ENCODE measurements at places on chromosomes 3 and 15.

GRCh38 chr3:100891033-100891432, 102.2 kb downstream of the ABI3BP start:
- no peak for DNase-seq

- no peak for DNase-seq
Measured at GRCh38 chr3:4052706-4053105, 250.5 kb upstream of the SETMAR start.

- no peak for DNase-seq
Measured at GRCh38 chr3:68919000-68919399, 13.3 kb downstream of the TAFA4 start.

- no peak for DNase-seq
Measured at GRCh38 chr15:87661454-87662355, 594.8 kb downstream of the NTRK3 start.

- DNase-seq: no peak
Measured at GRCh38 chr3:12139111-12139511, 19.6 kb downstream of the TIMP4 start.

DNA sequence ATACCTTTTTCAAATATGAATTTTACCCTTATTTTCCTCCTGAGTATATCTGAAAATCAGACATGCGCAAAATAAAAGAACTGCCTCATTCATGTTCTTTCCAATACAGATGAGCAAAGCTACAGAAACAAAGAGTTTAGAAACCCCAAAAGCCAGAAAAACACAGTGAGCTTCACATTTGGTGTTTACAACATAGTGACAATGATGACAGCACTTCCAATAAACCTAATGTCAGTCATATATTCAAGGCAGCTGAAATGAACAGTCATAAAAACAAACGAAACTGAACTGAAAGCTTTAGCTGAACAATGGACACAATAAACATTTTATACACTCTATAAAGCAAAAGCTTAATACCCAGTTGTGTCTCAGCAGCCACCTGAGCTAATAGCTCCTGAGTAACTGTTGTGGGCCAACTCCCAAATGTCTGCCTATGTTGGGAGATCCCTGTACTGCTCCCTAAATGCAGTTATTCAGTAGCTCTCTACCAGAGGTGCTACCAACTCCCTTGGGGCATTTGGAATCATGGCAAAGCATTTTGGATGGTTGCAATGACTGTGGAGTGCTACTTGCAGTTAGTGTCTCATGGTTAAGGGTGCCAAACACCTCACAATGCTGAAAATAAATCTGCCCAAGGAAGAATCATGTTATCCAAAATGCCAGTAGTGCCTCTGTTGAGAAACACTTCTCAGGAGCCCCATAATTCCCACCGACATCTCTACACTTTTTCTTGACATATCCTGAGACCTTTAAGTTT, 131.5 kb downstream of the TGFBR2 start:
- DNase-seq: no peak

DNA sequence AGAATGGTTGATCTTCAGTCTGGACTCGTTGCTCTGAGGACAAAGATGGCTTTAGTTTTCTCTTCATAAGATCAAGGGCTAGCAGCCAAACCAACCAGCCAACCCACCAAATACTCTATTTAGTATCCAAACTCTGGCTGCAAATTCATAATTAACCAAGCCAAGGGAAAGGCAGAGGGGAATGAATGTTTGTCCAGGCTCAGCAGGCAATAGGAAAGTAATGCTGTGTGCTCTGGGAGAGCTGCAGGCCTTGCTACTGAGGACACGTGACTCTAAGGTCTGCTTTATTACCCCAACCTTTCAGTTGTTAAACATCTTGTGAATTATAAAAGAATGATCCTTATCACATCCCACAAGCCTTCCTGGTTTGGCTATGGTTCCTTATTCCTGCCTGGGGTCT, 52.3 kb upstream of the GALNT15 start:
- no peak for DNase-seq

- DNase-seq: no peak
Measured at GRCh38 chr3:39207361-39208186, 15.2 kb upstream of the XIRP1 start.

- no peak for DNase-seq
Measured at GRCh38 chr3:88809993-88810392, 297.4 kb upstream of the EPHA3 start.

- DNase-seq: no peak
Measured at GRCh38 chr3:110984456-110985250, 87.0 kb upstream of the NECTIN3 start.

- DNase-seq: no peak
Measured at GRCh38 chr3:175948041-175948440, 1088.9 kb downstream of the NAALADL2 start.

GRCh38 chr15:73081321-73081958, 29.2 kb downstream of the NEO1 start:
- DNase-seq: no peak

DNA sequence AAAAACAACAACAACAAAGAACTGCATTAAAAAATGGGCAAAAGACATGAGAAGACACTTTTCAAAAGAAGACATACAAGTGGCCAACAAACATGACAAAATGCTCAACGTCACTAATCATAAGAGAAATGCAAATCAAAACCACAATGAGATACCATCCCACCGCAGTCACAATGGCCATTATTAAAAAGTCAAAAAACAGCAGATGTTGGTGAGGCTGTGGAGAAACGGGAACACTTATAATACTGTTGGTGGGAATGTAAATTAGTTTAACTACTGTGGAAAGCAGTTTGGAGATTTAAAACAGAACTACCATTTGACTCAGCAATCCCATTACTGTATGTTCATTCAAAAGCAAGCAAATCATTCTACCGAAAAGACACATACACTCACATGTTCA, 15.1 kb downstream of the EIF1B start:
- DNase-seq: no peak

DNA sequence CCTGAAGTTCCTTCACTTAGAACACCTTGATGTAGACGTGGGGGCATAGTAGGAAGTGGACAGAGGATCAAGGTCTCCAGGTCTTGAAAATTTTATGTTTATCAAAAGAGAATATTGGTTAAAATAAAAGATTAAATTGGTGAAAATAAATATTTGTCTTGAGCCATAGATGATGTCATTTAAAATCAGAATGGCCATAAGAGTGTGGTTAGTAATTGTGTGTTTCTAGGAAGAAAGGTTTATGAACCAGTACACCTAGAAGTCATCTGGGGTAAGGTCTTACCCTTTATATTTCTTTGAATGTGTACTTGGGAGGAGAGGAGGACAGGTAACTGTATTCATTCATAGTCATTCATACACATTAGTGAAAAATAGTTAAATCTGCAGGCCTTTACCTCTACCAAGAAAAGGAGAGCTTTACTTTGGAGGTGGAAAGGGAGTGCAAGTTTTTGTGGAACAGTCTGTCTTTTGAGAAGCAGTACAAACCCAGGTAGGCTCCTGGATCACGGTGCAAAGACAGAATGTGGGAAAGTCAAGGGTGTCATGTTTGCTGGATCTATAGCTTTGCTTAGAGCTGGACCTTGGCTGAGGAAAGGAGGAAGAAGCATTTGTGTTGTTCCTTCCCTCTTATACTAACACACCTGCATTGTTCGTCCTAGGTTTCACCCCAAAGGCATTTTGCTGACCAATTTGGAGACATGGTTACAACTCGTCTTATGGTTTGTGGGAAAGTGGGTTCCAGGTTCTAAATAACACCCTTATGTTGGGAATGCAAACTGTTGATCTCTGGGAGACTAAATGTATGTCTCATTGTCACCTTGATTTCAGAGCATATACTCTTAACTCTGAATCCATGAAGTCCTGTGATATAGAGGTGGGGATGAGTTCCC, 6.2 kb downstream of the SCAANT1 start:
- no peak for DNase-seq

GRCh38 chr15:89627256-89627970, 27.9 kb downstream of the KIF7 start:
- no peak for DNase-seq

- no peak for DNase-seq
Measured at GRCh38 chr3:112931736-112932521, 43.0 kb downstream of the CD200R1 start.

DNA sequence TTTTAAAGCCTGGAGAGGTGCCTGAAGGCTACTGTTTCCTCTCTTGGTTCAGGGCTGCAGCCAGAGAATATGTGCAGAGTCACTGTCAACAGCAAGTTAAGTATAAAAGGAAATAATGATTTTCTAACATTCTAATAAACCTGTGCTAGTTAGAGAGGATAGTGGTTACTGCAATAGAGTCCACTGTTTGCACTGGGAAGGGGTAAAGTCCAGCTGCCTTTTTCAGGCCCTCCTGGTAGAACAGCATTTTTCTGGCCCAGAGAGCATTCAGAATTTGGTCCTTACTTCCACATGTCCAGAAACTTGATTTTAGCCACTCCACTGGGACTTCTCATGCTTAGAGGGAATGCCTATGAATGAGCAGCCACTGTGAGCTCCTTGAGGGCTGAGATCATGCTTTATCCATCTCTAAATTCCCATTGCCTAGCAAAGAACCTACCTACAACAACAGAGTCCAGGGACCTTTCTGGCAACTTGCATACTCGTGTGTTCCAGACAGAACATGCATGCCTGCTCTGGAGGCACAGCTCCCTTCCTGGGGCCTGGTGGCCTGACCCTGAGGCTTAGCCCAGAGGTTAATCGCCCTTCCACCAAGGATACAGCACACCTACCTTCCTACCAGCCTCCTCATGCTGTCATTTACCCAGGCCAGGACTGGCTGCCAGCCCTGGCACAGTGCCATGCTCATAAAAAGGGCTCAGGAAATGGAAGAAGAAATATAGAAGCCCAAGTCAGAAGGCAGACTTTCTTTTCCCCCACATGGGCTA, 50.3 kb upstream of the ATP13A3 start:
- no peak for DNase-seq

- no peak for DNase-seq
Measured at GRCh38 chr3:63975723-63976122, 47.6 kb downstream of the PSMD6 start.

DNA sequence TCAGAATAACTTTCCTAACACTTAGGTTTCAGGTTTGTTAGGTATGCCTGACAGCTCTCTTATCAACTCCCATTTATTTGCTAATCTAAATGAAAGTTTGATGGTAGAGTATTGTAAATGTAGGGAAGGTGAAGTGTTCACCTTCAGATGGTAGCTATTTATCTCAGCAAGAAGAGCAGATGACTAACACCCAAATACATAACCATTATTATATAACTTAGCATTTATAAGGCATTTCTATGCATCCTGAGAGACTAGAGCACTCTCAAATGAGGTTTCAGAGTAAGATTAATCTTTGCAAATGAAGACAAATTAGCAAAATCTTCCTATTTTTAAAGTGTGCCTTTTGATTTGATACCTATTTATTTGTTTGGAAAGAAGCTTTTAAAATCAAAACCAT, 143.8 kb downstream of the IGF1R start:
- DNase-seq: no peak

DNA sequence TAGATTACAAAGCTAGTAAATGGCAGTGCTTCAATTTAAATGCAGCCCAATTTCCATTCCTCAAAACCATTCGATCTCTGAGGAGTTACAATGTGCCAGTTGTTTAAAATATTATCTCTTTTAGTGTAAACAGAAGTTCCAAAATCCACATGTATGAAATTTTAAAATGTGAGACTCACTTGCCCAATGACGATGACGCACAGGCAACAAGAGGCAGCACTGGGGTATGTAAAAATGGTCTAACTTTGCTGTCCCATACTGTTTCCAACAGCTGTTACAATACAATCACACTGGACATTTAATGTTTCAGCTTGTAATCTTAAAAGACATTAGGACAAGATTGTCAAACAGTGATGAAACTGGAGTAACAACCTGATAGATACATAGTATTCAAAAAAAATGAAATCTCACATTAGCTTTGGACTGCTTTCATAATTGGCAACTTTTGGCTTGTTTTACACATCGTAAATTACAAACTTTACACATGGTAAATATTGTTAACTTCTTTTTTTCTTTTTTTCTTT, 12.2 kb downstream of the SLTM start:
- DNase-seq: no peak

GRCh38 chr3:30642849-30643361, 36.5 kb downstream of the TGFBR2 start:
- DNase-seq: no peak

DNA sequence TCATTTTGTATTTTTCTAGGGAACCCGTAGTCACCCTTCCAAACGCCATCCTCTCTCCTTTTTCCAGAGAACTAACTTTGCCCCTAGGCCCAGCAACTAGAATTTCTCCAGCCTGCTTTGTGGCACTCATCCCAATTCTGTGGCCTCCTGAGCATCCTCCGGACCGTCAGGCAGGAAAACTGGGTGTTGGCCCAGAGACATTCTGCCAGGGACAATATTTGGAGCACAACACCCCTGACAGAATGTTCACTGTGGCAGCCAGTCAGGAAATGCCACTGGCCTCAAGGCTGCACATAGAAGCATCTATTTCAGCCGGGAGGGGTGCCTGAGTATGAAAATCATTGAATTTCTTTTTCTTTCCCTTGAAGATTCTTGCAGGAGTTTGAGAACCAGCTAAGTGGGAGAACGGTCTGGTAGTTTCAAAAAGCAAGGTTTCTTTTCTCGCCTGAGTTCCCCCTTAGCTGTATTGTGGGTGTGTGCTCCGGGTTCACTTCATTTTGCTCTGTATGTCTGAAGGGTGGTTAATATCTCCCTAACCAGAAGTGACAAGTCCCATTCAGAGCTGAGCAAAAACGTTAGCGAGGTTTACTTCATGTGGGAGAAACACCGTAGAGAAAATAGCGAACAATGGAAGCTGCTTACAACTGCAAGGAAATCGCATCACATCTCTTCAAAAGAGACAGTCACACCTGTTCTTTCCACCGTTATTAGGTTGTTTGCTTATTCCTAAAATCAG, 108.1 kb upstream of the TPM1 start:
- no peak for DNase-seq

DNA sequence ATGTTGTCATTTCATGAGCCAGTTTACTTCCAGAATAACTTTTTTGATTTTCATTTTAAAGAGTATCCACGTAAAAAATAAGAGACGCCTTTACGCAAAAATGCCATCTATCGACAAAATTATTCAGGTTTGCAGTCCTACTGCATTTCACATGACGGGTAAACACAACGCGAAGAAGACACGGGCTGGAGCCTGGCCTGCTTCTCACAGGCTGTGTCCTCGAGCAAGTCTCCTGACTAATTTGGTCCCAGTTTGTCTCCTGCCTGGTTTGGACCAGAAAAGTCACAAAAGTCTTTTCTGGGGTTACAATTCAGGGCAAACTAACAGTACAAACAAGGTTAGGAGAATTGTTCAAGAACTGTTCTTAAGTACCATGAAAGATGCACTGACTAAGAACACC, 51.7 kb downstream of the CHSY1 start:
- DNase-seq: no peak

GRCh38 chr3:74850381-74850780, 235.9 kb upstream of the CNTN3 start:
- no peak for DNase-seq

GRCh38 chr3:132382688-132383194, 34.6 kb upstream of the DNAJC13 start:
- no peak for DNase-seq

DNA sequence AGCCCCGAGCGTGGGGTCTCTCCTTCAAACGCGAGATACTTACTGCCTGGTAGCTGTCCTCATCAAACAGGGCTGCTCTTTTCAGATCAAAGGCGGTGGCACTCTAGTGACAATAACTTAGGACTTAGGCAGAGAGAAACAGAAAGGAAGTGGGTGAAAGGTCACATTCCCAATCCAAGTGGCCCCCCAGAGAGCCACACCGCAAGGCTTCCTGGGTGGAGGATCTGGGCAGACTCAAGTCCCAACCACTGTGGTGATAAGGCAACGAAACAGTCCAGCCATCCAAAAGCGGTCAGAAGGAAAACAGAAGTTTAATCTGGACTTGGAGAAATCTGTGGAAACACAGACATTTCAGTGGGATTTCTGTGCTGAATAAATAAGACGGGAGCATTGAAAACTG, 227.2 kb downstream of the ADAMTS17 start:
- no peak for DNase-seq

- DNase-seq: no peak
Measured at GRCh38 chr15:49492830-49493229, 69.8 kb downstream of the FGF7 start.
